ENCODE measurements at places on chromosomes 1 and 21.

DNA sequence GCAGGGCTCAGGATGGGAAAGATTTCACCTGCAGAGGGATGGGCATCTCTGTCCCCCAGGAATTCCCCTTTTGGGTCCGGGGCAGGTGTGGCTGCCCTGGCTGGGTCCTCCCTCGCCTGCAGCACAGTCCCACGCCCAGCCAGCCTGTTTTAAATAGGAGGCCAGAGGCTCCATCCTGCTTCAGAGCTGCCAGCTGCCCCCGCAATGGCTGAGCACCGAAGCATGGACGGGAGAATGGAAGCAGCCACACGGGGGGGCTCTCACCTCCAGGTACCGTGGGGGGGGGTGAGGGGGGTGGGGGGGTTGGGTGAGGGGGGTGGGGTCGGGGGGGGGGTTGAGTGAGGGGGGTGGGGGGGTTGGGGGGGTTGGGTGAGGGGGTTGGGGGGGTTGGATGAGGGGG, 3.6 kb downstream of the SCNN1D start:
- no peak for DNase-seq

DNA sequence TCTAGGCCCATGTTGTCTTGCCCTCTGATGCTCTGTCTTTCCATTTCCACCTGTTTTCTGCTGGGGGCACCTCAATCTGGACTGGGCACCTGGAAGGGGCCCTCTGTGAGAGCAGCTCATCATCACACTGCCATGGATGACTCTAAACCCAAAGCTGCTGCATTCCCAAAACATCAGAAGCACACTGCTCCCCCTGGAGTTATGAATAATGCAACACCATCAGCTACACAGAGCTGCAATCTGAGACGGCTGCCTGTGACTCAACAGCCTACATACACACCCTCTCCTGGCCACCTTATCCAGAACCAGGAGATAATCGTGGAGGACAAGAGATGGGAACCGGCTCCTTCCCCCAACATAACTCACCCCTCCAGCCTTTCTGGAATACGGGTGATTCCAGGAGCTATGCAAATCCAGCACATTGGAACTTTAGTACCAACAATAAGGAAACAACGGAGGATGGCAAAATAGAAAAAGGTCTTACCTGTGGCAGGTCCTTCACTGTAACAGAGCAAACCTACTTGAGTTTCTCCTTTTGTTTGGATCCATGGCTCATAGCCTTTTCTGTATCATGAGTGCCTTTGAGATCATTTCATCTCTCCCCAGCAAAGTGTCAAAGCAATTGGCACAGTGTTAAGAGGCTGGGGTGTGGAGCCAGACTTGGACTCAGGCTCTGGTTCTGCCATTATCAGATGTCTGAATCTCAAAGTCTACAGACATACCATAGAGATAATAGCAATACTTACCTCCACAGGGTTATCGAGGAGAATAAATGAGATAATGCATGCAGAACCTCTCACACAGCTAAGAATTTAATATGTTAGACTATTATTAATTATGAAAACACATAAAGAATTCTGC, 29.3 kb downstream of the AK2 start:
- DNase-seq = no peak

DNA sequence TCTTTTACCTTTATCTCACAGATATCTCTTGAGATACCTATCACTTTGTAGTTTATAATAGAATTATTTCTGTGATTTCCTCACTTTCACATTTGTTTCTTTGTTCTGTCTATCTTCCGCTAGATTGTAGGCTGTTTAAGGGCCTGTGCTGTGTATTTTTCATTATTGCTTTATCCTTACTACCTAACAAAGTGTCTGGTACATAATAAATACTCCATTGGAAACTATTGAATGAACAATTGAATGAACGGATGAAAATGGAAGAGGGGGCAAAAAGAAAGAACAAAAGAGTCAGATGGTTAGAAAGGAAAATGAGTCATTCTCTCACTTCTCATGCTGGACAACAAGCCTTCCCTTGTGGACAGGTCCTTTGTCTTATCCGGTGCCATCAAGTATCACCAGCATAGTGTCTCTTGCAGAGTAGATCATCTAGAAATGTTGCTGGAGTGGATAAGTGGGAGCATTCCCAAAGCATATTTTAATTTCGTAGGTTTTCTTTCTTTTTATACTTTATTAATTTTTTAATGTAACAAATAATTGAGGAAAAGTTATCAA, 159.8 kb downstream of the NEK7 start:
- DNase-seq = no peak

- no peak for DNase-seq
These were observed 305.7 kb upstream of the NRIP1 start for GRCh38 chr21:15370462-15370975.

DNA sequence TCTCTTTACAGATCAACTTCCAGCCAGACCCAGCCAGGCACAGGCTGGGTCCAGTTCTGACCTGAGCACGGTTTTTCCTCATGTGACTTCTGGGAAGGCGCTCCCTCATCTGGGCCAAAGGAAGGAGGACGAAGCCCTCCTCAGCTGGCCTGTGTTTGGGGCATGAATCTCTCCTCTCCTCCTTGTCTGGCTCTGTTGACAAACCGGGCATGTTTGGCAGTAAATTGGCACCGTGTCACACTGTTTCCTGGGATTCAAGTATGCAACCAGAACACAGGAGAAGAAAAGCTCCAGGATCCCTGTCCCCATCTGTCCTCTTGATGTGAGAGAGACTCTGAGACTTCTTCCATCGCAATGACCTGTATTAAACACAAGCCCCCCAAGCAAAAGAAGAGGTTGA, 18.3 kb downstream of the NECAP2 start:
- DNase-seq = no peak

GRCh38 chr21:42306366-42307035, 8.7 kb downstream of the TFF3 start:
- no peak for DNase-seq

DNA sequence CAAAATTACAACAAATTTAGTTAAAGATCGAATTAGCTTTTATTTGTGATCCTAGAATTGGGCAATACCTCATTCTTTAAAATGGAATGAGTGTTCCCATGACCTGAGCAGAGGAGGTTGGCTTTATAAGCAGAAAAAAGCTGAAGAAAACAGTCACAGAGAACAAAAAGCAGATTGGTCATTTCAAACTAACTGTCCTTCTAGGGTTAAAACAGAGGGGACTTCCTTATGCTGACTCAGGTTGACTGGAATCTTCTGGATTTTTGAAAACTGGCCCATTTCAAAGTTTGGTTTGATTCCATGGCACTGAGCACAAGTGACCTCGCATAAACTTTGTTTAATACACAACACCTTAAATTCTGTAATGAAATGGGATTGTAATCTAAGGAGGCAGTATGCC, 17.6 kb downstream of the NFASC start:
- DNase-seq = no peak

DNA sequence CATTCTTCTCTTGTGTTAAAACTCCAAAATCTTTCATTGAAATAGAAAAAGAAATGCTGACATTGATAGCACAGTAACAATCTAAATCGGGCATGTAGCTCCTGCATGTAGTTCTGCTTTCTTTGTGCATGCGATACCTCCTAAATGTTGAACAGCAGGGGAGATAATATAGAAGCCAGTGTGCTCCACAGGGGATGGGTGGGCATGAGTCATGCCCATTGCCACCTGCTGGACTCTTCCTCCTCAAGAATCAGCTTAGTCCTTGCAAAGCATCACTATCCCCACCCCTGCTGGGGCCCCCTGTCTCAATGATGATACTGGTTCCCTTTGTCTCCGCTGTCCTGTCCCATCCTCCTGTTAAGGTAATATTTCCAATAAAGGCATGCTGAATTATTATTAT, 203.0 kb downstream of the RWDD3 start:
- no peak for DNase-seq

DNA sequence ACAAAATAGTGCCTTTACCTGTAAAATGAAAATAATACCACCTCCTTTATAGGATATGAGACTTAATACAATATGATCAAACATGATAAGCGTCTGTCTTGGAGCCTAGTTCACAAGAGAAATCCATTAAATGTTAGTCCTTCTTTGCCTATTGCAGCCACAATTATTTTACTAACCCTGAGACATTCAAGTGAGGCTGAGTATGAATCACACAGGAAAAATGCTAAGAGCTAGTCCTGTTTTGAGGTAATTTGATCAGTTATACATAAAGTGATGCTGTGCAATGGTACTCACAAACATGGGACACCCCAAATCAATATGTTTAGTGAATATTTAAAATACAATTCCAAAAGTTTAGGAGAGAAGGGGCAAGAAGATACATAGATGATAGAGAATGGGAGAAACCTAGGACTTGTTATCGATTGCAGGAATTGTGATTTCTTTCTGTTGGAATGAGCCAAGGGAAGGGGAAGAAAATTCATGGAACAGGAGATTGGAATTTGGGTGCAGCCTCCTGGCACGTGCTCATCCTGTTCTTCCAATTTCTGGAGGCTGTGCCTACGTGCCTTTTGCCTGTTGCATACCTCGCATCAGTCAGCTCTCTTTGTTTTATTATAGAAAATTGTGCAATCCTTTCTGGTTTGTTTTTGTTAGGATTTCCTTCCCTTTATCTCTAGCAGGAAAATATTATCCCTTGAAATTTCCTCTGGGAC, 39.9 kb upstream of the BACH1 start:
- DNase-seq = no peak

DNA sequence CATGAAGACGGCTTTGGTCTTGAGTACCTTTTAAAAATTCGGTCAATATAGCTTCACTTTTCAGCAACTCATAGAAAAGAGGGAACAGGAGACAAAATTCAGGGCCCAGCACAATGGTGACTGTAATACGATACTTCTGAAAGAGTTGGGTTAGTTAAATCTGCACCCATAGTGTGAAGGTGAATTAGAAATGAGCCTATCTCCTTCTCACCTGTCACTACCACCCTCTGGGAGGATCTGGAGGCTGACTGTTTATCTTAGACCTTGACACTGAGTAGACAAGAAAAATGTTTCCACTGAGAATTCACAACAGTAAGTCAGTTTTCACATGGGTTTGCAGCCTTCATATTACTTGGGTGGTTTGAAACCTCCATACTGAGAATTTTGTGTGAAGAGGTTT, 57.9 kb upstream of the HMGB4 start:
- no peak for DNase-seq

GRCh38 chr21:15840406-15840805, 110.6 kb downstream of the USP25 start:
- no peak for DNase-seq

DNA sequence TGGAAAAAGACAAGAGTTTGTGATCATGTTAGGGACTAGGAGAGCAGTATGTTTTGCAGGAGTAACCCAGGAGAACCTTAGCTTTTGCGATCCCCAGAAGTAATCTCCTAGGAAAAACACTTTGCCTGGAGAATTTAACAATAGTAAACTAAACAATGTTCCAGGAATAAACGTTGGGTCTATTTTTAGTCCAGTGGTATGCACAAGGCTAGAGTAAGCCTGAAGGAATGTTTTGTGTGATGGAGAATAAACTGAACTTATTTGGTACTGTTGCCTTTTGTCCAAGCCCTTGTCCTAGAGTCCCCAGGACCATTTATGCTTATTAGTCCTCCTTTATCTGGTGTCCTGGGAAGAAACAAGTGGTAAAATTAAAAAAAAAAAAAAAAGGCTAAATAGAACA, 28.7 kb upstream of the RGS5 start:
- DNase-seq = no peak

- no peak for DNase-seq
These were observed 185.9 kb downstream of the SLC45A1 start for GRCh38 chr1:8503842-8504241.

GRCh38 chr1:89429062-89429461, 65.2 kb downstream of the GBP6 start:
- DNase-seq = no peak

GRCh38 chr1:217527151-217527550, 103.7 kb downstream of the GPATCH2 start:
- no peak for DNase-seq

Data from left renal pelvis (tissue), 4 donors.